ENCODE measurements at places on chromosomes 12 and 14.

DNA sequence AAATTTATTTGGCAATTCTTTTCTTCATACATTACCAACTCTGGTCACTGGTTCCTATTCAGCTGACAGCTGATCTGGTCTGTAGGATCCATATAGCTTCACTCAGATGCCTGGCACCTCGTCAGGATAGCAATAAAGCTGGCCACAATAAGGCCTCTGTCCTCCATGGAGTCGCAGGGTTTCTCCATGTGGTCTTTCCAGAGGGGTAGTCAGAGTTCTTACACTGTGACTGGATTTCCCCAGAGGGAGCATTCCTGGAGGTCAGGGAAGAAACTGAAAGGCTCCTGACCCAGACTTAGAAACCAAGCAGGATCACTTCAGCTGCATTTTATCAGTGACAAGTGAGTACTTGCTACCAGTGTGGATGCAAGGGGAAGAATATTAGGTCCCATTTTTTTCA lies 34.9 kb upstream of the SIX1 start:
- no peak for DNase-seq

GRCh38 chr14:55160989-55161388 lies 30.4 kb downstream of the DLGAP5 start:
- DNase-seq, result no peak

DNA sequence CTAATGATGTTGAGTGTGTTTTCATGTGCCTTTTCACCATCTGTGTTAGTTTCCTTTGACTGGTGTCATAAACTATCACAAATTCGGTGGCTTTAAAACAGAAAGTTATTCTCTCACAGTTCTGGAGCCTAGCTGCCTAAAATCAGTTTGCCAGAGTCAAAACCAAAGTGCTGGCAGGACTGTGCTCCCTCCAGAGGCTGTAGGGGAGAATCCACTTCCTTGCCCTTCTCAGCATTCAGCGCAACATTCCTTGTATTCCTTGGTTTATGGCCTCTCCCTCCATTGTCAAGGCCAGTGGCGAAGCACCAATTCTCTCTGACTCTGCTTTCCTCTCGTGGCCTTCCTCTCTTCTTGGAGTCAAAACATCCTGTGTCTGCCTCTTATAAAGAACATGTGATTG lies 174.2 kb upstream of the PDE3A start:
- no peak for DNase-seq

- no peak for DNase-seq
Measured at GRCh38 chr12:96064271-96064670, 28.9 kb upstream of the LTA4H start.

DNA sequence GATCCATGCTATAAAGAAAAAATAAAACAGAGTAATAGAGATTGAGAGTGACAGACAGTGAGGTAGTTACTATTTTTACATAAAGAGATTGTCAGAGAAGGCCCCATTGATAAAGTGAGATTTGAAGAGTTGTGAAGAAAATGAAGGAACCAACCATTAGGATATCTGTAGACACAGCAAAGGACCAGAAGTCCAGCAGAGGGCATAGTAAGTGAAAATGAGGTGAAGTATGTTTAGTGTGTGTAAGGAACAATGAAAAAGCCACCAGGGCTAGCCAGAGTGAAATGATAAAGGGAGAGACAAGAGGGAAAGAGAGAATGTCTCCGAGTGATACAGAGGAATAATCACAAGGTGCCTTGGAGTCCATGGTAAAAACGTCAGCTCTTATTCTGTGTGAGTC lies 411.0 kb downstream of the NELL2 start:
- no peak for DNase-seq

- no peak for DNase-seq
Measured at GRCh38 chr12:103140286-103140685, 182.8 kb downstream of the ASCL1 start.

DNA sequence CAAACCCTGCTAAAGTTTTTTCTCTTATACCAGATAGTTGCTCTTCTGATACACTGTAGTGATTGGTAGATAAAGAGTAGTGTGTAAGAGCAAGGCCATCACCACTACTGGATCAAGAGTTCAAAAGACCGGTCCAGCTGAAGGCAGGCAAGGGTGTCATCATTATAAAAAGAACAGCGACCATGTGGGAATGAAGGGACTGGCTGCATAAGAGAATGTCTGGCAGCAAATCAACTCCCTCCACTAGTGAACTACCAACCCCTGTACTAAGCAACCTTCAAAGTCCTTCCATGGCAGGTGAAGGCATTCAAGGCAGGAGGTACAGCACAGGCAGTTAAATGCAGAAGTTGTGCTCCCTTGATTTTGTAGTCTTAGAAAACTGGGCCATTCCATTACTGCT lies 53.5 kb downstream of the EGLN3 start:
- no peak for DNase-seq

DNA sequence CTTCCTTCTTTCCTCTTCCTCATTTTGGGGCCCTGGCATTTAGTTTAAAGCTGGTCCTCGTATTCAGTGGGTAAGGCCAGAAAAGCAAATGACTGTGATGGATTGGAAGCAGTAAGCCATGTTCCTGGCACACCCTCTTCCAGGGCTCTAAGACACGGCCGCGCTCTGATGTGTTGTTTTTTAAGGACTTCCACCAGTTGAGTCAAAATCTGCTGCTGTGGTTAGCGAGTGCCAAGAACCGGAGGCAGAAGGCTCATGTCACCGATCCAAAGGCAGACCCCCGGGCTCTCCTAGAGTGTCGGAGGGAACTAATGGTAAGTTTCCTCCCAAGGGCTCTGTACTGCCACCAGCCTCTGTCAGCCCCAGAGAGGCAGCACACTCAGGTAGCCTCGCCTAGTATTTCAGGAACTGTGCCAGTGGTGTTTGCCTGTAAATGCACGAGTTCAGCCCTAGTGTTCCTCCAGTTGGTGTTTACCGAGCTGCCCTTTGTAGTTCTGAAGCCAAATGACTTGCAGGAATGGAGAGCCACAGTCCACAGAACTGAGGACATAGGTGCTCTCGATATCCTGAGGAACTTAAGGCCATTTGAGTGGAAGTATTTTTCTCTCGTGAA lies 72.7 kb downstream of the ESR2 start:
- DNase-seq, result no peak

- no peak for DNase-seq
Measured at GRCh38 chr12:130838284-130838950, 633 bp downstream of the STX2 start.

GRCh38 chr12:23533699-23534098 lies 415.8 kb downstream of the SOX5 start:
- DNase-seq, result no peak

GRCh38 chr12:52369211-52369610 lies 1.9 kb upstream of the KRT85 start:
- no peak for DNase-seq

- no peak for DNase-seq
Measured at GRCh38 chr12:19005257-19005801, 124.2 kb upstream of the PLEKHA5 start.

- DNase-seq, result no peak
Measured at GRCh38 chr14:91018481-91018880, 42.0 kb downstream of the RPS6KA5 start.

DNA sequence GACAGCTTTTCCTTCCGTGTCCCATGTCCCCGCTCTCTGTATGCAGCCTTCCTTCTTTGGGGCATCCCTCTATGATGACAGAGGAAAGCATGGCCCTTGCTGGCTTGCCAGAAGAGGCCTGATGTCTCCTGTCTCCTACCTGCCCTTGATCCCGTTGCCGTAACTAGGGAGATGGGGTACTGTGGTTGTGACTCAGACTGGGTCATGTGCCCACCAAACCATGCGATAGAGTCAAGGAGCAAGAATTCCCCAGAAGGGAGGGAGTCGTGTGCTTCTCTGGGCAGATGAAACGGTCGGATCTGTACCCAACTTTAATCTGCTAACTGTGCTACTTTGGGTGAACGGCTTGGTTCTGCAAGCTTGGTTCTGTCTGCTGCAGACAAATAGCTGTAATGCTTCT lies 99.1 kb upstream of the DYNC1H1 start:
- DNase-seq, result no peak

Measured in coronary artery (tissue), 2 donors.